Fibroblast of skin of back (primary cell): ENCODE measurements at places on chromosomes 5 and 9.

GRCh38 chr9:134680393-134681060 is 38.9 kb downstream of the COL5A1 start:
- no peak for DNase-seq

DNA sequence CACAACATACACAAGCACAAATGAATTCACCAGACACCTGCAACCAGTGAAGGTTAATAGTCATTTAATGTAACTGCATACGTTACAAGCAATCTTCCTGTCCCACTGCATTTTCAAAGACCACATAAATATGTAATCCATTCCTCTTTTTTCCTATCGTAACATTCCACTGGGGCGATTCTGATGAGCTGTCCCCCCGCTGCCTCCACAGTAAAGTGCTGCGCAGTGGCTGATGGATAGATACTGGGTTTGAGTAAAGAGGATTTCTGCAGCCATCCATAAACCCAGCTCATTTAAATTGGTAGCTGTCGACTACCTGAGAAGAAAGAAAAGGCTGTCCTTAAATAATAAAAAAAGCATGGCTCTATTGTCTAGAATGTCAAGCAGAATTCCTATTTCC is 181.1 kb downstream of the SPOCK1 start:
- no peak for DNase-seq

GRCh38 chr5:167309941-167310517 is 981.4 kb upstream of the WWC1 start:
- DNase-seq = no peak

- DNase-seq = peak; percentile 46
Measured at GRCh38 chr5:124180875-124181461, 565.5 kb downstream of the ZNF608 start.

- peak; percentile 44 for DNase-seq
Measured at GRCh38 chr9:137255448-137256114, 454 bp downstream of the NELFB start.
